ENCODE measurements at places on chromosomes 16 and 17.

GRCh38 chr17:40557531-40558299 lies 7.6 kb downstream of the CCR7 start:
- DNase-seq: no peak

DNA sequence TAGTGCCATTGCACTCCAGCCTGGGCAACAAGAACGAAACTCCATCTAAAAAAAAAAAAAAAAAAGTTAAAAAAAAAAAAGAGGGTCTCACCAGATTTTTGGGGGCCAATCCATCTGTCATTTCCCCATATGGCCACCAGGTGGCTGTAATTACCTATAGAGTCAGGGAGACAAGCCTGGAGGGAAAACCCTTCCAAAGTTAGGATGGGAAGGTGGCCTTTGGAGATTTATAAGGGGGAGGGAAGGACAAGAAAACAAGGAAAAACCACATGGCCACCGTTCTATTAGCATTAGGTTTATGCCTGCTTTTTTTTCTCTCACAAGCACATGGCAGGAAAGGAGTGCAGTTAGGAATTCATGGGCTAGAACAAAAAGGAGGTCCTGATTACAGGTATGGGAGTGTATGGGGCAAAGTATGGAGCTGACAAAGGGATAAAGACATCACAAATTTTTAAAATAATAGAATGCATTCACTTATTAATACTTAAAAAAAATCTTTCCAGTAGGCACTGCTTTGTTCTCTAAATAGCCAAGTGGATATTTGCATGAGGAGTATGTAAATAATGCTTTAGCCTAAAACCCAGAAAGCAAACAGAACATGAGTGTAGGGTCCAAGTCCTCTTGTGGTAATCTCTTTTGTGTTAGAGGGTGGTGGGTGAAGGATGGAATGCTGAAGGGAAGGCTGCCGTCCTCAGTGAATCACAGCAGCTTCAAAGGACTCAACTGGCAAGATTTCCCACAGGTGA lies 5.1 kb downstream of the CYB5D1 start:
- DNase-seq: no peak

DNA sequence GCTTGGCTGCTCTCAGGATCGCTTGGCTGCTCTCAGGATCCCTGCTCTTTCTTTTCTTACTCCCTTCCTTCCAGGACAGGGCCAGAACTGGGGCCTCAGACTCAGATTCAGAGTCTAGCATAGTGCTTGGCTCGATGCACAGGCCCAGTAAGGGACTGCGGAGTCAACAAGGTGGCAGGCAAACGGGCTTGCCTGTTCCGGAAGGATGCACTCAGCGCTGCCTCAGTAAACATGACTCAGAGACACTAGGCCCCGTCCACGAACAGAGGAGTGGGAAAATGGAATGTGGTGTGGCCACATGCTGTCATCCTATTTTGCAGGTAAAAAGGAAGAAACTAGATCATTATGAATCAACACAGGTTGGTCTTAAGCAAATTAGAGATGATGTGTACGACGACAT lies 9.8 kb downstream of the SPHK1 start:
- no peak for DNase-seq

GRCh38 chr17:4422864-4423263 lies 10.9 kb upstream of the SPNS3 start:
- DNase-seq: no peak

GRCh38 chr17:32481193-32481592 lies 5.6 kb upstream of the CDK5R1 start:
- no peak for DNase-seq

GRCh38 chr16:89363621-89364393 lies 126.6 kb downstream of the ANKRD11 start:
- DNase-seq: no peak

DNA sequence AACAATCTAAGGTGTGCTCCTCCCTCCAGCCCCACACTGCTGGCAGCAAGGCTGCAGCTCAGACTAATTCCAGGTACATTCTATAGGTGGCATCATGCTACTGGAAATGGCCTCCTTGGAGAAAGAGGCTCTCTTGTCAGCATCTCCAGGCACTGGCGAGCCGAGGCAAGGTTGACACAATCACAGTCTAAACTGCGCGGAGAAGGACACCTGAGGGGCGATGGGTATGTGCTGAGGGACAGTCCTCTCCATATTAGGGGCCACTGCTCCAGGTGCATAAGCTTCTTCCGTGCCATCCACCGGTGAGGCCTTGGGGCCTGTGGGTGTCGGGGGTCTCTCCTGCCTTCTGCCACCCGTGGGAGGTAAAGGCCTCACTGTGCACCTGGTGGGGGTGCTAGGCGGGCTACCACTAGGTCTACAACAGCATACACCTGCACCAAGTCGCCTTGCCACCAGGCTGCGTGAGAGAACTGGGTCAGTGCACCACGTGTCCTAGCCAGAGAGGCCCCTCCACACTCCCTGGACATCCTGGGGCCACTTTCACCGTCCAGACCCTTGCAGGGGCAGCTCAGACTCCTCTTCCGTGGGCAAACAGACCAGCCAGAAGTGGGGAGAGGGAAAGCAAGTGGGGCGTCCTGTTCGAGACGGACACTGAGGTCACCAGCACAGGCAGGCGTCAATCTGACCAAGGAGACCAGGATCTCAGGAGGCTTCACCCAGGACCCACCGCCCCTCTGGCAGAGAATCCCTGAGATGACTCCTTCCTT lies 12.1 kb upstream of the CBX8 start:
- no peak for DNase-seq

GRCh38 chr17:50584749-50585148 lies 24.2 kb downstream of the CACNA1G start:
- no peak for DNase-seq

- DNase-seq: no peak
Observed at GRCh38 chr17:58991718-58992331, 114.9 kb downstream of the TRIM37 start.

DNA sequence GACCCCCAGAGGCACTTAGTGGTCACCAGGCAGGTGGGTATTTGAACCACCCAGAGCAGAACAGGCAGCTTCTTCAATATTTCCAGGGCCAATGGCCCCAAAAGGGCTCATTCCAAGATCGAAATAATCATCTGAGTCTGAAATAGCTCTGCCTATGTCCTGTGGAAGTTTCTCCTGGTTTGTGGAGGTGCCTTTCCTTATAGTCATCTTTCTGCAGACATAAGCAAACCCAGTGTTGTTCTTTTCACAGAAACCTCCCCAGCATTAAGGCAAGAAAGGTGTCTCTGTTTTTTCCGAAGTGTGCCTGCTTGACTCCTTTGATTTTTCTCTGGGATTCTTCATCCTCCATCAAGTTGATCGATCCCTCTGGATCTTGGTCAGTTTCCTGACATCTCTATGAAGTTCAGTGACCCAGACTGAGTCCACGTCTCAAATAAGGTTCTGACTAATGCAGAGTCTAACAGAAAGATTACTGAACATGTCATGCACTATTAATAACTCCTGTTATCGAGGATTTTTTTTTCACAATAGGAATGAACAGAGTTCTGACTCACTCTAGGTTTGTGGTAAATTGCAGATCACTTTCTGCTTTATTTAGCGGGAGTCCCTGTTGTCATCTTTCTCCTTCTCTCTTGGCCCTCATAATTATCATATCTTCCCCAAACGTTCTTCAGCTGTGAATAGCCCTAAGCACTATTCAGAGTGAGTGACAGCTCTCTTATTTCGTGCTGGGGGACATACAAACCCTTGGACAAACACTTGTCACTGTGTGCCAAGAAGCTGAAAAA lies 1.5 kb downstream of the LRRC3C start:
- DNase-seq: no peak

DNA sequence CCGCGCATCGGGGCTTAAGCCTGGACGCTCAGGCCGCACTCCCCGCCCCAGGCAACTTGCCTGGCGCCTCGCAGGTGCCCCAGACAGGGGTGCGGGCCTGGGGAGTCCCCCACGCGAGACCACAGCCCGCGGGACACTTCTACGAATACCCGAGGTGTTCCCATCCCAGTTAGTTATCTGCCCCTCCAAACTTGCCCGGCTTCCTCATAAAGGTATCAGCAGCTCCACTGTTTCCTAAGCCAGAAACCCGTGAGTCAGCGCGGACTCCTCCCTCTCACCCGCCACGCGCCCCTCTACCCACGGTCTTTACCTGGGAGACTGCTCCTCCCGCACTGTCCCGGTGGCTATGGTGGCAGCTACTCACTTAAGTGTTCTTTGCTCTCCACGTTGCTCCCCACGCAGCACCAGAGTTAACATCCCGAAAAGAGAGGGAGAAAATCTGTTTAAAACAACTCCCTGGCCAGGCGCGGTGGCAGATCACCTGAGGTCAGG lies 1.0 kb upstream of the CREBBP start:
- no peak for DNase-seq

- DNase-seq: peak; percentile 93
Observed at GRCh38 chr17:21573961-21574610, 118.2 kb upstream of the KCNJ18 start.

DNA sequence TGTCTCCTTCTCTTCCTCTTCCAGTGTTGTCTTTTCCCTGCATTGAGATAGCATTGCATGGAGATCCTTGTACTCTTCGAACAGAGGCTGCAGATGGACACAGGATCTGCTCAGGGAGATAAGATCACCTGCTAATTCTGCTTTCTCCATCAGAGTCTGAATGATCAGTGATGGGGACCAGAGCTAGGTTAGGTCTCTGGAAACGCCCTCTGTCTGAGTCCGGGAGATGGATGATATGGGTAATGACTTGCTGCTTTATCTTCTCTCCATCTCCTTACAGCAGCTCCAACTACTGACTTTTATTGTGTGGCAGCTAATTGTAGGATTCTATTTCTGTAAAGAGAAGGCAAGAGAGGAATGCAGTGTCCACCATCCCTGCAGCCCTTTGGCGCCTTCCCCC lies 435.6 kb downstream of the WWOX start:
- DNase-seq: no peak

- DNase-seq: no peak
Observed at GRCh38 chr16:14438256-14438655, 191.8 kb downstream of the PARN start.

DNA sequence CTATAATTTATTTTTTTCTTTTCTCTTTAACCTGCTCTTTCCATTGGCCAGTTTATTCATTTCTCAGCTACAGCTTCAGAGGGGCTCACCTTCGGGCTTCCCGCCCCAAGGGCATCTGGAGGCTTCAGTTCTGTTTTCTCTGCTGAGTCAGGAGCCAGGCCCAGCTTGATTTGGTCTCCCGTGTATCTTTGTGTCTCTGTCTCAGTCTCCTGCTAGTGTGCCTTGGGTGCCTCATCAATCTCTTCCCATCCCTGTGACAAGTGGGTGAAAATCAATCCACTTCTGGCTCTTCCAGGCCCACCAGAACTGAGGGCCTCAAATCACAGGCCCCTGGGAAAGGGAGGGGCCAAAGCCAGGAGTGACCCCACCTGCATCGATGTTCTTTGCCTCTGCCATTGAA lies 72.1 kb downstream of the CCDC182 start:
- no peak for DNase-seq

DNA sequence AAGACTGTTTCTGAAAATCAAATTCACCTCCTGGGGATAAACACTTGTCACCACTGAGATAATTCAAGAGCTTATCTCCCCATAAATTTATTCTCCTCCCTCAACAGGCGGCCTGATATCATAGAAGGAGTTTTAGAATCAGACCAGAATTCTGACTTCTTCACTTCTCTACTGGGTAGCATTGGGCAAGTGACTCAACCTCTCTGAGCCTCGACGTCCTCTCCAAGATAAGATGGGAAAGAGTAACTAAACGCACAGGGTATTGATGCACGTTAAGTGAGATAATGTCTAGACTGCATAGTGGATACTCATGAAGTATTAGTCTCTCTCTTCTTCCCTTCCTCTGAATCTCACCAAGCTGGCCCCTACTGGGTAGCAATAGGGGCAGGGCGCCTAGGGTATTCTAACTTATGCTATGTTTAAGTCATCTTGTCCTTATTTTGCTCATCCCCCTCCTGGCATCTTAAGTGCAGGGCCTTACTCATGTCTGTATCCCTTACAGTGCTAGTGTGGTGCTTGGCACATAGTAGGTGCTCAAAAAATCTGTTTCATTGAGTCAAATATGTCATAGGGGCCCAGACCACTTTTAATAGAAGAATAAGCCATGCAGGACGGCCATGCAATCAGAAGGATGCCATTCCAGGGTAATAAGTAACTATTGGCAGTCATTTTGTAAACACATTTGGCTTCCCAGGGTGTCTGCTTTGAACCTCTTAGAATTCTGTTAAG lies 476.4 kb upstream of the CCL2 start:
- DNase-seq: no peak

GRCh38 chr16:2388875-2389433 lies 40.3 kb upstream of the CCNF start:
- DNase-seq: no peak

Measured in posterior cingulate gyrus (tissue), 11 donors.